ENCODE measurements at places on chromosomes 3 and 15.

GRCh38 chr3:151722856-151723255, 10.9 kb upstream of the AADACL2 start:
- no peak for DNase-seq

GRCh38 chr3:73009008-73009407, 12.4 kb downstream of the PPP4R2 start:
- DNase-seq = no peak

GRCh38 chr3:169563775-169564059, 99.8 kb downstream of the MECOM start:
- DNase-seq = no peak

DNA sequence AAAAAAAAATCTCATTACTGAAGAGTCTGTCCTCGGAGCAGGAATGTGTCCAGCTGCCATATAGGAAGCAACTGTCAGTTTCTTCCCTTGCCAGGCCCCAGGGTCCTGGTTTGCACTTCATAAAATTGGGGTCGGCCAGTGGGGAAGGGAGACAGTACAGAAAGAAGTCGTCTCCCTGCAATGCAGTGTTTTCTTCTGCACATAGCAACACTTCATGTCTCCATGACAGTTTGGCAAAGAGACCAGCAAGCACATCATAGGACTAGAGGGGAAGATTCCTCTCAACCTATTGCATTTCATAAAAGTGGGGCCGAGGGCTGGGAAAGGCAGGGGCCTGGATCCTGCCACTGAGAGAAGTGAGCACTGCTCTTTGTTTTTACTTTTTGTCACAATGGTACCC, 138.2 kb upstream of the HACD2 start:
- DNase-seq = no peak

GRCh38 chr3:2765002-2765579, 345.1 kb downstream of the IL5RA start:
- DNase-seq = no peak

- DNase-seq = peak; percentile 49
These were observed 8.3 kb downstream of the TRA2B start for GRCh38 chr3:185929192-185930151.

GRCh38 chr3:9864200-9864927, 15.7 kb downstream of the CIDEC start:
- DNase-seq = peak; percentile 61

GRCh38 chr15:90685591-90686434, 31.3 kb upstream of the BLM start:
- peak; percentile 73 for DNase-seq

GRCh38 chr3:126449621-126450051, 26.1 kb downstream of the ZXDC start:
- DNase-seq = no peak

GRCh38 chr3:188421836-188422540, 268.0 kb downstream of the LPP start:
- DNase-seq = peak; percentile 91

DNA sequence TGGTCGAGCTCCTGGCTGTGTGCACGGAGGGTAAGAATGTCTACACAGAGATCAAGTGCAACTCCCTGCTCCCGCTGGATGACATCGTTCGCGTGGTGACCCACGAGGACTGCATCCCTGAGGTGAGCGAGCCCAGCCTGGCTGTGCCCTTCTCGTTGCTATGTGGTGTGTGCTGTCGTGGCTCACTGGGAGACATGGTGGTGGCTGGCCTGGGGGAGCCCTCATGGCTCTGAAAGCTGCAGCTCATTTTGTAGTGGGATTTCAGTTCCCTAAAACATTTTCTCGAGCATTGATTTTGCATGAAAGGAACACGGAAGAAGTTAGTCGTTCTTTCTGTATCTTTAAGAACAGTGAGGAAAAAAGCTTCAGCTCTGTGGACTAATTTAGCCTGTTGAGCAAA, 200.5 kb downstream of the ITPR1 start:
- DNase-seq = no peak

DNA sequence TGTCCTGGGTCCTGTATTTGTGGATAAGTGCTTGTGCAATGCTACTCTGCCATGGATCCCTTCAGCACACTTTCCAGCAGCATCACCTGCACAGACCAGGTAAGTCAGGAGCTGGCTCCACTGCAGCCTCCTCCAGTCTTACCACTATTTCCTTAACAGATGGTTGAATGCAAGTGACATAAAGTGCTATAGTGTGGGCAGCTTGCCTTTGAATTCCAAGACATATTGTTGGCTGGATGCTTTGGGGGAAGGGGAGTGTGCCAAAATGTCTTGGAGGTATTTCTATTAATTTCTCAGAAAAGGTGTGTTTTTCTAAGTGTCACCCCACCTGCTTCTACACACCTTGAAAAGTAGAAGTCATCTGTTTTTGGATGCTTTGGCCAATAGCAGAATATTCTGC, 352.2 kb upstream of the SUCLG2 start:
- DNase-seq = no peak

- no peak for DNase-seq
These were observed 308.2 kb downstream of the PLCL2 start for GRCh38 chr3:17192995-17193394.

GRCh38 chr15:31272558-31273257, 53.9 kb upstream of the KLF13 start:
- peak; percentile 59 for DNase-seq

DNA sequence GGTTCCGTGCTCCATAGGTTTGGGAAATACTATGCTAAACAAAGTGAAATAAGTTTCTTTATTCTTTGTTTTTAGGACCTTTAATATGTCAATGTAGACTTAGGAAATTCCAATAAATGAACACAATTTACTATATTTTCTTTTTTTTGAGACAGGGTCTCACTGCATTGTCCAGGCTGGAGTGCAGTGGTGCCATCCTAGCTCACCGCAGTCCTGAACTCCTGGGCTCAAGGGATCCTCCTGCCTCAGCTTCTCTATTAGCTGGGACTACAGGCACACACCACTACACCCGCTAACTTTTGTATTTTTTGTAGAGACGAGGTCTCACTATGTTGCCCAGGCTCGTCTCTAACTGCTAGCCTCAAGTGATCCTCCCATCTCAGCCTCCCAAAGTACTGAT, 12.4 kb upstream of the HOMER2 start:
- DNase-seq = no peak

GRCh38 chr3:33947272-33948195, 149.1 kb downstream of the PDCD6IP start:
- no peak for DNase-seq

GRCh38 chr3:108662142-108662738, 72.7 kb downstream of the DZIP3 start:
- DNase-seq = peak; percentile 58

DNA sequence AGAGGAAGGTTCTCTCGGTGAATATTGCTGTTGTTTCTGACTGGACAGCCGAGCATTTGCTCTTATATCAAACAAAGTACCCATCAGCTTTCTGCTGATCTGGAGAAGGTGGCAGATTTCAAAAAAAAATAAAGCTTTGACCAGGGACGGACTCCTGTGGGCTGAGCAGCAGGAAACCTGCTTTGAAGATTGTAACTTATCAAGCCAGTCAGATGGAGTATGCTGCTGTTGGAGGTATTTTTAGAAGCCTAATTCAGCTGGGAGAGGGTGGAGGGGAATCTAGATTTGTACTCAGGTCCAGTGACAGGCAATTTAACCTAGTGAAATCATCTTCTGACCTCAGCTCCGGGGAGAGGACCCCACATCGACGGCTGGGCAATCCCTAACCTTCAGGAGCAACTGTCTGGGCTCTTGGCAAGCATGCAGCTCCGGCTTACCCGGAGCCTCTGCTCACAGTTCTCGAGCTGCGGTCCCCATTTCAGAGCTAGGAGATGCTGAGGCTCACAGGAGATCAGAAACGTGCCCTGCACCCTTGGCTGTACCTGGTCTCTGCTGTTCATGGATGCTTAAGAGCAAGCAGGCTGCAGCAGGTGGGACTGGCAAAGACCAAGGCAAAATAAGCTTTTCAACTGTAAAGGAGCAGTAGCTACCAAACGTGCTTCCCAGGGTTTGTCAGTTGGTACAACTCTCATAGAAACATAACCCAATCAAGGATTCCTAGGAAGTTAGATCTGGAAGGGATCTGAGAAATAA, 89.3 kb upstream of the ST8SIA2 start:
- no peak for DNase-seq

DNA sequence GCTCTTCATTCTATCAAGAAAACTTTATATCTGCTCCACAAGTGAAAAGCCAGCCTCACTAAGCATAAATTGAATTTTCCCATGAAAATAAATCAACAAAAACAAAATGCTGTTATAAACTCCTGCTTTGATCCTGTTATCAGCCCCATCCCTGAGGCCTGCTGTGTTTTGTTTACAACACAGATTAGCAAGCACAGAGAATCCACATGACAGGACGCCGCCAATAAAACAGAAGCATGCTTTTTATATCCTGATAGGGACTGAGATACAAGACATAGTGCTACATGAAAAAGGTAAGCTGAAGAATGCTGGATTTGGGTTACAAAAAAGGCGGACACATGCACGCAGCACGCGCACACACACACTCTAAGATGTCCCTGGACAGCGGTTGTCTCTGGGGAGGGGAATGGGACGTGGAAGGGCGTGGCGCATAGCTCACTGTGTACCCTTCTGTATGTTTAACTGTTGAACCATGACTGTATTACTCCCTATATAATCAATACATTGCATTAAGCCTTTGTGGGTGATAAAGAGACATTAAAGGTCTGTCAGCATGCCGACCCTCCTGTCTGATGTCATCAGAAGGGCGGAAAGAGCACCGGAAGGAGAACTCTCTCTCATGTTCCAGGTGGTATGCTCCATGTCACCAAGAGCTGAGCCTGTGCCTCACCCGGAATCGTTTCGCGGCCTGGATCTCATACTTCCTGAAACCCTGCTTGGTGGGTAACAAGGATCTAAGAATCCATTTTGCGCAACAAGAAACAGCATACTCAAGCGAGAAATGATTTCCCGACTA, 93.9 kb downstream of the IQSEC1 start:
- DNase-seq = no peak

DNA sequence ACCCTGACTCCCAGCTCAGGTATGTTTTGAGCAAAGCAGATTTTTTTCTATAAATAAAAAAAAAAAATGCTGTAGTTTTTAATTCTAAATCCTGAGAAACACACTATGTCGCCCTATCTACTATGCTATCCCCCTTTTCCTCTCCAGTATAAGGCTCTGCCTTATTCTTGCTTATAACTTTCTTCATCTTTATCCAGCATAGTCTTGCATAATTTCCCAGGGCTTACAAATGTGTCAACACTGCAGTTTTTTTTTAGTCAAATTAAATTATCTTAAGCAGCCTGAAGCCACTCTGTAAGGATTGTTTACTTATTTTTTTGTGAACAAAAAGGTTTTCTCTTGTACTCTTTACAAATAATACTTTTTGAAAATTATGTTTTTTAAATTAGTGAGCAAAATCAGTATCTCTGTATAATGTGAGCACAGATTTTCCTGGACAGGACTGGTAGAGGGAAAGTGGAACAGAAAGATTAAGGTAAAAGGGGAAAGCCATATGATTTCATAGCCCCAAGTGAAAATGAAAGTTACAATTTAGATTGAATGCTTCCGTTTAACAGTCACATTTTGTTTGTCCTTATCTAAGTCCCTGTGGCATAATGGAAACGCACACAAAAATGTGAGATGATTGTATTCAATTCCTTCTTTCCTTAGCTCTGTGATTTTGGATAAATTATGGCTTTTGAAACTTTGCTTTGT, 5.6 kb upstream of the PYDC2 start:
- peak; percentile 39 for DNase-seq

DNA sequence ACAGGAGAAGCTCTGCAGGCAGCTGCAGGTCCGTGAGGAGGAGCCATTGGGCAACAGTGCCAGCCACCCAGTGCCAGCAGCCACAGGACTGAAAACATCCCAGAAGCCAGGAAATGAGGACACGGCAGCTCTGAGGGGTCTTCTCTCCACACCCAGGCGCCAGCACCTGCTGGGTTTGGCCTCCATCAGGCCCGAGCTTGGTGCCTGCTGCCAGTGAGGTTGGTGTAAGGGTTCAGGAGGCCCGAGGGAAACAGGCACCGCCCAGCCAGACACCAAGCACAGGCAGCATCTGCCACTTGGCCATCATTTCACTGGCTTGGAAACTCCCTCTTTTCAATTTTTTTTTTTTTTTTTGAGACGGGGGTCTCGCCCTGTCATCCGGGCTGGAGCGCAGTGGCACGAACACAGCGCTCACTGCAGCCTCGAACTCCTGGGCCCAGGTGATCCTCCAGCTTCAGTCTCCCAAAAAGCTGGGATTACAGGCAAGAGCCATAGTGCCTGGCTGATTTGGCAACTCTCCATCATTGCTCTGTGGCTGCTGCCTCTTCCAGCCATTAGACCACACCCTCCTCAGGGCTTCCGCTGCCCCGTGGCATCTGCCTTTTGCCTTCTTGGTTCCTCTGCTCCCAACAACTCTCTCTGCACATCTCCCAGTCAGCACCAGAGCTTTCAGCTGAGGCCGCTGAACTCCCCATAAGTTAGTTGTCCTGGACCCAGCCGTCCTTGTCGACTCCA, 1.5 kb upstream of the ITIH3 start:
- DNase-seq = no peak

DNA sequence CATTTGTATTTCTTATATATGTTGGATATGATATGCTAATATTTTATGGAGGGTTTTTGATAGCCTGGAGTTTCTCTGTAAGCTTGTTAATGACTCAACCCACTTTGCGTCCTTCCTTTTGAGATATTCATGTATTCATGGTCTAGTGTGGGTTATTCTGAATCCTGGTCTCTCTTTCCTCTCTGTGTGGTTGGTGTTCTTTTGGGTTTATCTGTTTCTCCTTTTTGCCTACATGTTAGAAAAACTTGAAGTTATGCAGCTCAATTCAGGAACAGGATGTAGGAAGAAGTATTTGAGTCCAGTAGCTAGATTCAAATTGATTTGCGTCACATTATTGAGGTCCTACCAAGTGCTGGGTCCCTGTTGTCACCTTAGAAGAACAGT, 28.1 kb downstream of the CMTM7 start:
- peak; percentile 62 for DNase-seq

DNA sequence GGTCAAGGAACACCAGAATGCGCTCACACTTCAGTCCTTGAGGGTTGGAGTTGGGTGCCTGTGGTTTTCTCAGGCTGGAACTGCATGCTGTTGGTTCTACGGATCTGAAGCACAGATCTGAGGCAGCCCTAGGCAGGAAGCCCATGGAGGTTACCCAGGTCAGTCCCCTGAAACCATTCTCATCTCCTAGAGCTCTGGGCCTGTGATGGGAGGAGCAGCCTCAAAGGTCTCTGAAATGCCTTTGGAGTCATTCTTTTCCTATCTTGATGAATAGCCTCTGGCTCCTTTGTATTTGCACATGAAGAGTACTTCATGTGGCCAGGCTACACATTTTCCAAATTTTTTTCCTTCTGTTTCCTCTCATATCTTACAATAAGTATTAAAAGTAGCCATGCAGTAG, 179.3 kb upstream of the UBE2E1 start:
- DNase-seq = no peak

DNA sequence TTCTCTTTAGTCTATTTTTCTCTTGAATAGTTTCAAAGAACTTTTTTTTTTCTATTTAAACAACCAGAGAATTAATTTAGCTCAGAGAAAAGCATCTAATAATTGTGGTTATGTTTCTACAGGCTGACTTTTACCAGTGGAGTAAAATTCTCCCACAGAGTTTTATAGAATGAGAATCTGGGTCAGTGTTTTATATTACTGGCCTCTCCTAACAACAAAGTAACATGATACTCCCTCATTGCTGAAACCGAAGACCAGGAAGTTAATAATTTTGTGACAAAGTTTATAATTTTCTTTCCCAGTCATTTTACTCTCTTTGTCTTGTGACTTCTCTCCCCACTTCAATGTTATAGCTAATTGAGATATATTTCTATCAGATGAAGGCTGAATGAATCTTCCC, 946.9 kb downstream of the EPHA3 start:
- DNase-seq = no peak

Measured in inflammatory macrophage treated with lipopolysaccharide for 4 hours (primary cell).